Activated CD8-positive, alpha-beta T cell treated with anti-CD3 and anti-CD28 coated beads, Interleukin-2, amount 10 ng/mL, durations not matched to agents 7 days and 5 days (primary cell): ENCODE measurements at places on chromosomes 2 and 18. TPM values are rescaled to one million over a fixed set of nuclear protein-coding genes. Genes with fewer than 3 reads are reported as not detected.

Gene PLEK
- 4.5 TPM for total RNA-seq

Gene DSG4
- not detected for total RNA-seq

Gene SULT1C4
- not detected for total RNA-seq

Gene B3GNT7
- 0.26 TPM for total RNA-seq

Gene ACVR1C
- 0.63 TPM for total RNA-seq

Gene VWA3B
- total RNA-seq = not detected

Gene IL37
- not detected for total RNA-seq

Gene EPB41L3
- not detected for total RNA-seq

Gene GCG
- not detected for total RNA-seq

Gene SELENOI
- 36.8 TPM for total RNA-seq

Gene FER1L5
- total RNA-seq = not detected

Gene SOX11
- total RNA-seq = not detected

Gene GKN1
- total RNA-seq = not detected

Gene RBBP8
- total RNA-seq = 72.1 TPM

Gene KCNF1
- total RNA-seq = not detected

Gene LYPD1
- not detected for total RNA-seq

Gene KCNK3
- not detected for total RNA-seq

Gene CYS1
- 1.1 TPM for total RNA-seq

Gene SKOR2
- total RNA-seq = not detected

Gene SPC25
- 69.8 TPM for total RNA-seq

Gene ME2
- 92.5 TPM for total RNA-seq

Gene CDH2
- 0.21 TPM for total RNA-seq

Gene GALNT13
- total RNA-seq = 0.61 TPM

Gene POTEC
- total RNA-seq = not detected

Gene HOXD3
- total RNA-seq = not detected

Gene TUBA3E
- total RNA-seq = not detected

Gene VIT
- not detected for total RNA-seq

Gene SRD5A2
- not detected for total RNA-seq

Gene POTEI
- not detected for total RNA-seq

Gene MPP4
- total RNA-seq = not detected

Gene CTLA4
- 4.7 TPM for total RNA-seq

Gene ARHGAP25
- 68.2 TPM for total RNA-seq

Gene RNF138
- total RNA-seq = 94.3 TPM

Gene NRP2
- 4.2 TPM for total RNA-seq

Gene CRYGA
- not detected for total RNA-seq

Gene TFCP2L1
- total RNA-seq = 0.16 TPM

Gene CCDC85A
- total RNA-seq = not detected
